ENCODE measurements at places on chromosomes 7 and 10.

GRCh38 chr7:98569691-98570337 is 47.3 kb upstream of the NPTX2 start:
- no peak for ATAC-seq

DNA sequence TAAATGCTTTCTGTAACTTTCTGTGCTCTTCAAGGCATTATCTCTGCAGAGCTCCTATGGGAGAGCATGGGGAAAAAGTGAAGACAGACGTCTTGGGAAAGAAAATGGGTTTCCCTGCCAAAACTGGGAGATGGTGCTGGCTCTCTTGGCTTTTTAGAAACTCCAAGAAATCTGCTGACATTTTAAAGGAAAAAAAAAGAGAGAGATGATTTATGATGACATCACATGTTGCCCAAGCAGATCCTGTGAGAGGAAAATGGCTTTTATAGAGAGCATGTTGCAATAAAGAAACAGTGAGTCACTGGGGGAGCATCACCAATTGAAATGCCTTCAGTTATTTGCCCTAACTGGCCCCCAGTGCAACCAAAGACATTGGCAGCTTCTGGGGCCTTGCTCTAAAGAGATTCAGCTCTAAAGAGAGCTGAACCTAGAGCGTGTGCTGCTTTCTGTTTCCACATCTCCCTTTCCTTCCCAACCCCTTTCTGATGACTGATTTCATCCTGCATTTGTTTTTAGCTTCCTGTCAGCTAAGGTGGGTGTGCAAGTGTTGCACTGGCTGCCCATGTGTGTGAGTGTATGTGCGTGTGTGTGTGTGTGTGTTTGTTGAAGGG is 37.7 kb downstream of the LRMDA start:
- ATAC-seq, result no peak

DNA sequence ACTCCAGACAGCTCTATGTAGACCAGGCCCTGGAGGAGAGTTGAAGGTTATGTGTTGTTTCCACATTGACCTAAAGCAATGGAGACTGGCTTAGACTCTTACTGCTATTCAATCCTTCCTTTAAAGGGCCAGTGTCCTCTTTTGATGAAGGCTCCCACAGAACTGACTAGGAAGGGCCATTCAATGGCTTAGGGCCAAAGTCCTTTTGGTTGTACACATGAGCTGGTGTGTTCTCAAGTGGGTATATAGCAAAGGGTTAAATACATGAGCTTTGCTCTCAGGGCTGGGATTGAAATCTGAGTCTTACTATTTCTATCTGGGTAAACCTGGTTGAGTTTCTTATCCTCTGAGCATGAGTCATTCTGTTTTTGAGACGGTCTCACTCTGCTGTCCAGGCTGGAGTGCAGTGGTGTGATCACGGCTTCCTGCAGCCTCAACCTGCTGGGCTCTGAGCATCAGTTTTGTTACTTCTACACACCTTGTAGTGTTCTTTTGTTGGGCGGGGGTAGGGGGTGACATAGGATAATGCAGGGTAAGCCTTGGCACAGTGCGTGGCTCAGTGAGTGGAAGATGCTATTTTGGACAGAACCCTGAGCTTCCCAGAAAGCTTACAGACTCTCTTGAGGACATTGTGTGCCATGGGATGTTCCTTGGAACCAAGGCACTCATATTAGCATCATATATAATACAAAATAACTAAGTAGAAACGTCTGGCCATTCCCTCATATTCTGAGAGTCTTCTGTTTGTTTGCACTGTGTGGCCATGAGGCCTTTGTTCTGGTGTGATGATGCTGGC is 90.1 kb downstream of the ABCC2 start:
- no peak for ATAC-seq

DNA sequence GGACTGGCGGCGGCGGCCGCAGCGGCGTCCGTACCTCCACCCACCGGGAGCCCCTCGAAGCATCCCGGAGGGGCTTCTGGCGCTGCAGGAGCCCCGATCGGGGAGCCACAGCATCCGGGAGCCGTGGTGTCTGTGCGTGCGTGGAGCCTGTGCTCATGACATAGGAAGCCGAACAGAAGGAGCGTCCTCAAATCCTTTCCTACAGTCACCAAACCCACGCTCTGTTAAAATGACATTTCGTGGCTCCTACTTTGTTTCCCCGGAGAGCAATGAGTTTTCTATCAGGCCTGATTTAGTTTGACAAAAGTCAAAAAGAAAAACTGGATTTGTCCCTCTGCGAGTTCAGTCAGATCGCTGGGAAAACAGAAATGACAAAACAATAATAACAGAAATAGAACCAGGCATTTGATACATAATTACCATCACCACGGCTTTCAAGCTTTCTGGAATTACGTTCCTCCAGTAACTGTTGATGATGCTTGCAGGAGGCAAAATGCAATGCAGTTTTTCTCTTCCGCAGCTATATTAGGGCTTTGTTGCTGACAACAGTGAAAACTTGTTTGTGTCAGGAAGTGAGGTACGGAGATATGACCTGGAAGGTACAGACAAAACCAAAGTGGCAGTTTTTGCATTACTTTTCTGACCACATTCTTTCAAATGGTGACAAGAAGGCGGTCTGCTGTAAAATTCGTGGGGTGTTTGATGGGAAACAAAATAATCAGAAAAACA is 219.3 kb upstream of the MKLN1 start:
- no peak for ATAC-seq

DNA sequence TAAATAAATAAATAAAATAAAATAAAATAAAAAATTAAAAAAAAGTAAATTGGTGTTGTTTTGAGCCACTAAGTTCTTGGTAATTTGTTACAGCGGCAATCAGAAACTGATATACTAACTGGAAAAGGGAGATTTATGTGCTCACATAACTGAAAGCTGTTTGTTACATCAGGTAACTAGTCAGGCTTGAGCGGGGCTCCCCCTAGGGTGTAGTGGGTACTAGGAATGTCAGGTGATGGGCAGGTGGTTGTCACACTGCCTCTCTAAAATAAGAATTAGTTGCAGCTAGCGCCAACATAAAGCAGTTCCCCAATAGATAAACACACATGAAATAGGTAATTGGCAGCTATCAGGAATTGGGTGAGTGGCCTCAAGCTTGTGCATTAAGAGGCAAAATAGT is 1336.9 kb downstream of the XPNPEP1 start:
- no peak for ATAC-seq

- ATAC-seq, result no peak
These were observed 45.0 kb downstream of the ESYT2 start for GRCh38 chr7:158784270-158784669.

DNA sequence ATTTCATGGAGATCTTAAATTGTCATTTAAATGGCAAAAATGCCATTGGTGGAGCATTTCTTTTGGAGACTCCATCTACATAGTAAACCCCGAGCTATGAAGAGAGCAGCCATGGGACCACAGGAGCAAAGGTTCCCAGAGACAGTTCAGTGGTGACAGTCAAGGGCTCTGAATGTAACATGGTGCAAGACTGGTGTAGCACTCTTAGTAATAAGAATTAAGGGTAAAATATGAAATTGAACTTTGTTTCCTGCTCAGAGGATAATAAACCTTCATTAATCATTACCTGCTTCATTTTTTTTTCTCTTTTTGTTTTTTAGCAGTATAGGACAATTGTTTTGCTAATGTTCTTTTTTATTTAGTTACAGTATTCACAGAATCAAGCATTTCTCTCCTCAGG is 717.5 kb upstream of the POM121L12 start:
- ATAC-seq, result no peak

DNA sequence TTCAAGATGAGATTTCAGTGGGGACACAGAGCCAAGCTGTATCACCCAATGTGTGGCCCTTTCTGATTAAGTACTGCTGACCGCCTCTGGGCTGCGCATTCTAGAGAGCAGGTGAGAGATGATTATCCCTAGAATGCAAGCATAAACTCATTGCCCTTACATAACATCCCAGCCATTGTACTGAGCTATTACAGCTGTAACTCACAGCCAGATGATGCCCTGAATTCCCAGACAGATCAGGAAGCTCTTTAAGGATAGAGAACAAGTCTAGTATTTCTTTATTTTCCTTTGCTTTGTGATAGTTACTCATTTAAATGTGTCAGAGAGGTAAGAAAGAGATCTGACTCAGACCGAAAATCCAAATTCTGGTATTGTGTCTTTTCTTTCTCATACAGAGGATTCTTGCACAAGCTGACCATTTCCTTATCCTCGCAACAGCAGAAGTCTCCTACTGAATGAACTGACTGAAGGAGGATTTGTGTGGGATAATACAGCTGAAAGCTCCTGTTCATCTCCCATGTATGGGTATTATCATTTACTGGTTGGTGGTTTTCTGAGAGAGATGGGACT is 58.4 kb downstream of the ZNF22 start:
- no peak for ATAC-seq

GRCh38 chr7:43535031-43535451 is 47.9 kb upstream of the STK17A start:
- ATAC-seq, result no peak

- no peak for ATAC-seq
These were observed 39.4 kb upstream of the AGK start for GRCh38 chr7:141511676-141512396.

- ATAC-seq, result no peak
These were observed 538.2 kb upstream of the CELF2 start for GRCh38 chr10:10479465-10479864.

DNA sequence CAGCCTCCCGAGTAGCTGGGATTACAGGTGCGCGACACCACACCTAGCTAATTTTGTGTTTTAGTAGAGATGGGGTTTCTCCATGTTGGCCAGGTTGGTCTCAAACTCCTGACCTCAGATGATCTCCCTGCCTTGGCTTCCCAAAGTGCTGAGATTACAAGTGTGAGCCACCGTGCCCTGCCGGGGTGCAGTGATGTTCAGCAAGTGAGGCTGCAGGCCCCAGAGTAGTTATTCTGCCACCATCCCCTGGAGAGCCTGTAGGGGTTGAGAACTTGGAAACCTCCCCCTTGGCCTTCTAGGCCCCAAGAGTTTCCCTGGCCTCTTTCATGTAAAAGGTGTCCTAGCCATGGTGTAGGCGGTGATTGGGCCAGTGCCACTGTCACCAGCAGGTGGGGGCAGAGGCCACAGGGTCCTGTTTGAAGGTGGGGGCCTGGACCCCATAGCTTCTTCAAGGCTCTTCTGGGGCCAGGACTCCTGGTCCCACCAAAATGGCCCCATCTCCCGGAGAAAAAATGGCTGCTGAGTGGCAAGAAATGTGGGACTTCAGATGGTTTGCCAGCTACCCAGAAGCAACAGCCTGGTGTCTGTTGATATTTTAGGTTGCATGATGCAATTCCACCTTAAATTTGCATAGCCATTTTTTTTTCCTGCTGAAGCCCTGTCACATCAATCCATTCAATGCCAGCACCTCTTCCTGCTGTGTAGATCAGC is 25.5 kb upstream of the INMT start:
- ATAC-seq, result no peak

GRCh38 chr7:34331102-34331501 is 326.9 kb upstream of the NPSR1 start:
- ATAC-seq, result no peak

DNA sequence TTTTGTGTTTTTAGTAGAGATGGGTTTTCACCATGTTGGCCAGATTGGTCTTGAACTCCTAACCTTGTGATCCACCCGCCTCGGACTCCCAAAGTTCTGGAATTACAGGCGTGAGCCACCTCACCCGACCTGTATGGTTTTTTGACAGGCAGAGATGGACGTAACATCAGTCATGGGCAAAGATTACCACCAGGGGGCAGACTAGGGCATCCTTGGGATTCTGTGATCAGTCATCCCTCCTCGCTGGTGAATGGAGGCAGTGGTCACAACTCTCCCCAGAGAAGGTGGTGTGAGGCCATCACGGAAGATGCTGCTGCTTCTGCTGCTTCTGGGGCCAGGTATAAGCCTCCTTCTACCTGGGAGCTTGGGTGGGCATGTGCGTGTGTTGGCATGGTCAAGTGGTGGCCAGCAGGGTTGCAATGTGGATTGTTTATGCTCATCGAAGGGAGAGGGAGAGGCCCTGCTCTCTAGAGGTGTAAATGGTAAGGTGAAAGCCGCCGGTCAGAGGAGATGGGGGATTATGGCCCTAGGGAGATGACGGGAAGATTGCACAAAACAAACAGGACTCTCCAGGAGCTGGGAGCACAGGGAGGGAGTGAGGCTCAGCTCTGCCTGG is 122.7 kb upstream of the PRSS1 start:
- peak; percentile 83 for ATAC-seq

DNA sequence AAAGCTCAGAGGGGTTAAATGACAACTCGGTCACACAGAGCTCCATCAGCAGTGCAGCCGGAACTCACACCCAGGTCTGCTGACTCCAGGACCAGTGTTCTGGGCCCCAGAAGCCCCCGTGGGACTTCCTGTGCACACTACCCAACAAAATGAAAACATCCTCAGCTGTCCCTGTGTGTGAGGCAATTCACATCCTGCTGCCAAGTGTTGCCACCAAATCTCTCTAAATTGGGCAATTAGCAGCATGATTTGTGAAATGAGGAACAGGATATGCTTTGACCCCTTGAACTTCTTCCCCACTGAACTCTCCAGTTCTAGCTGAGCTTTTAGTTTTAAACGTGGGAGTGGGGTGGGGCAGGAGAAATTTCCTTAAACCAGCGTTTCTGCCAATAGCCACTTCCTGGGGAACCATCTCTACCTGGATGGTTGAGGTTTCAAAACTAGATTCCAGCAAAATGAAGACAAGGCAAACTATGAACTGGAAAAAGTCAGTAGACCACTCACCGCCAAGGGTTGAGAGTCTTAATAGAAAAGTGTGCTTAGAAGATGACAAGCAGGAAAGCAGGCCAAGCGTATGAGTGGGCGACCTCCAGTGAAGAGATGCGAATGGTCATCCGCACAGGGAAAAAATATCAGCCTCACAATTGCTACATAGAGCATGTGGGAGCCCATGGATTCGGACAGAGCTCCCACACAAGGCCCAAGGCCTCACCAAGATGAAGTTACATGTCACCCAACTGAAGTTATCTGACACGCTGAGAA is 51.9 kb upstream of the CHST15 start:
- no peak for ATAC-seq

GRCh38 chr7:44565795-44566559 is 7.7 kb downstream of the DDX56 start:
- ATAC-seq, result peak; percentile 11

GRCh38 chr10:77197544-77197943 is 440.1 kb downstream of the KCNMA1 start:
- ATAC-seq, result no peak

DNA sequence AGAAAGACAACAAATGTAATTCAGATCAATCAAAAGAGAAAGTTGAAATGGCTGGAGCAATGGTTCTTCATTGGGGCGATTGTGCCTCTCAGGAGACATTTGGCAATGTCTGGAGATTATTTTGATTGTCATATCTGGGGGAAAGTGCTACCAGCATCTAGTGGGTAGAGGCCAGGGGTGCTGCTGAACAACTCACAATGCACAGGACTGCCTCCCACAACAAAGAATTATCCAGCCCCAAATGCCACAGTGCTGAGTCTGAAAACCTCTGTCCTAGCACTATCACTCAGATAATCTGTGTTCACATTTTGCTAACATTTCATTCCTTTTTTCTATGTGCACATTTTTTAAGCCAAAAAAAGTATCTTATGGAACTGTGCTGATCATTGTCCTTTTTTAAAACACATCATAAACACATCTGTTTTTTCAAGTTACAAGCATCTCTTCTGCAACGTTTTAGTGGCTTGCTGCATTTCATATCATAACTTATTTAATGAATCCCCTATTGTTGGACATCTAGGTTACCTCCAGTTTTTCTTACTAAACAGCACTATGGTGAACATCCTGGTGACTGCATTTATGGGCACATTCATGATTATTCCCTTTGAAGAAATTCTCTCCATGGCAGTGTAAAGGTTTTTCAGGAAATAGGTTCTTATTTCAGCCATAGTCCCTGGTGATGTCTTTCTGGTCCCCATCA is 114.2 kb downstream of the C10orf105 start:
- no peak for ATAC-seq
